ENCODE measurements at places on chromosomes 11 and 22. TPM values are rescaled to one million over a fixed set of nuclear protein-coding genes. Genes with fewer than 3 reads are reported as not detected.
A peak's percentile ranks its signal among the peaks of the same experiment; 100 is the strongest.

GRCh38 chr11:8731647-8732323 lies 49.2 kb downstream of the RPL27A start:
- DNase-seq, result no peak

ZNF215 gene
- 0.10 TPM for total RNA-seq

DNA sequence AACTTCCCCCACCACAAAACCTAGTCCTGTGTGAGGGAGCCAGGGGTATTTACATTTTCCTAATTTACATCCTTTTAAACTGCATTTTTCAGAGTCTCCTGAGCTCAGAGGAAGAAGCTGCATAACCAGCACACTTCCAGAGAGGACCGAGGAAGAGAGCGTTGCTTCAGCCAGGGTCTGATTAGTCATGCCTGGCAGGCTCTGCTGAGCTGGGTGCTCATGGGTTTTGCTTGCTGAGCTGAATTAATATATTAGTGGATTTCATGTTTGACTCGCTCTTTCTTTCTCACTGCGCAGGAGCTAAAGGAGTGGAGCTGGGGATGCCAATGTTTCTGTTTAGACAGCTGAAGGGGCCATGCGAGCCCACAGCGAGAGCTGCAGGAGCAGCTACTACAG lies 539.3 kb upstream of the B3GAT1 start:
- DNase-seq, result no peak

DNA sequence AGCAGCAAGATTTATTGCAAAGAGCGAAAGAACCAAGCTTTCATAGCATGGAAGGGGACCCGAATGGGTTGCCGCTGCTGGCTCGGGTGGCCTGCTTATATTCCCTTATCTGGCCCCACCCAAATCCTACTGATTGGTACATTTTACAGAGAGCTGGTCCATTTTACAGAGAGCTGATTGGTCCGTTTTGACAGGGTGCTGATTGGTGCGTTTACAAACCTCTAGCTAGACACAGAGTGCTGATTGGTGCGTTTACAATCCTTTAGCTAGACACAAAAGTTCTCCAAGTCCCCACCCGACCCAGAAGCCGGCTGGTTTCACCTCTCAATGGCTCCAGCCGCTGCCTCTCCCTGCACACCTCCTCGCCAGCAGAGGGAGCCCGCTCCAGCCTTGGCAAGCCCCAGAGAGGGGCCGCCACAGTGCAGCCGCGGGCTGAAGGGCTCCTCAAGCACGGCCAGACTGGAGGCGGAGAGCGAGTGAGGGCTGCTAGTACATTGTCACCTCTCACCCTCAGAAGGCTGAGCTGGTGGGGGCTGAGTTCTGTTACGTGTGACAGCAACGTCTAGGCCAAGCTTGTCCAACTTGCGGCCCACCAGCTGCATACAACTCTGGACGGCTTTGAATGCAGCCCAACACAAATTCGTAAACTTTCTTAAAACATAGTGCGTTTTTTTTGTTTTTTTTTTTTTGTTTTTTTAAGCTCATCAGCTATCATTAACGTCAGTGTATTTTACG lies 8.7 kb downstream of the PTH start:
- DNase-seq, result peak; percentile 64

ARHGAP42 gene
- 11.2 TPM for total RNA-seq

DNA sequence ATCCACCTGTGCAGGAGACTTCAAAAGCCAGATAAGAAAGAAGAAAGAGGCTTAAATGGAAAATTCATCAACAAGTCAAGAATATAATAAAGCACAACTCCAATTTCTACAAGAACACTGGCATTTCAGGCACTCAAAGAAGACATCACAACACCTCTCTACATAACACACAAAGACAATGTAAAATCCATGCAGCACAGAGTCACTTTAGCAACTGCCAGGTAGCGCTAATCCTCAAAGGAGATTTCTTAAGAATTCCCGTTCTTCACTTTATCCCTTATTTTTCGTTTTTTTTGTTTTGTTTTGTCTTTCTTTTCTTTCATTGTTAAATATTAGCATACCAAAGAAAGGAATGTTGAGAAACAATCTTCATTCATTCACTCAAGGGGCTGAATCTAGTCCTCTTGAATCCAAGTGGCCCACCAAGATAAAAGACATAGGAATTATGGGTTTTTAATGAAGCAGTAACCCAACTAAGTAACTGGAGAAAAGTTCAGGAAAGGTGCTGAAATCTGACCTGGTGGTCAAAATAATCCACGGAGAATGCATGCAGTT lies 95.0 kb downstream of the CADM1 start:
- no peak for DNase-seq

DNA sequence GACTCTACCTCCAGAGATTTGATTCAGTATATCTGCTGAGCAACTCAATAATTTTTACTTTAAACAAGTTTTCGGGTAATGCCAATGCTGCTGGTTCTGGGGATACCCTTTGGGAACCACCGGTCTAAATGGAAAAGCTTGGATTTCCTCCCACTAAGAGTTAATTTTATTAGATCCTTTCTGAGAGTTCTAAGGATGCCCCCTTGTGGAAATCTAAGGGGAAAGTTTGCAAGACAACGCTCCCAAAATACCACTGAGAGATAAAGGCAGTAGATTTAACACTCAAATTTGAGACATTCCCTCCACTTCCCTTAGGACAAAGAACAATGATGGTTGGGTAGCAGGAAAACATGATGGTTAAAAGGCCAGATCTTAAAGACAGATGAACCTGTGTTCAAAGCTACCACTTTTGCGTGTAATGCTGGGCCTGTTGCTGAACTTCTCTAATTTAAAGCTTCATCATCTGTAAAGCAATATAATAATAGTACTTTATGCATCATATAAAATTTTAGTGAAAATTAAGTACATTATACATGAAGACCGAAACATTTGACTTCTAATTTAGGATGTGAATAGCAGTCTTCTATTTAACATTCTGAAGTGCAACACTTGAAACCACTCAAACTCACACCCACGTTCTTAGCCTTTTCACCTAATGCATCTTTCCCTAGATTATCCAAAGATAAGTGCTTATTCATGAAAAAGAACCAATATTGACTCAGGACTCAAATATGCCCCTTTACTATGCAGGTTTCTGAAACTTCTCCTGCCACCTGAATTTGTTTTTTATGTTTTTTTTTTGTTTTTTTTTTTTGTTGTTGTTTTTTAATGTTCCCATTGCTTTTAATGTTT lies 110.1 kb upstream of the LUZP2 start:
- DNase-seq, result no peak

PHETA2 gene
- 1.2 TPM for total RNA-seq

DNA sequence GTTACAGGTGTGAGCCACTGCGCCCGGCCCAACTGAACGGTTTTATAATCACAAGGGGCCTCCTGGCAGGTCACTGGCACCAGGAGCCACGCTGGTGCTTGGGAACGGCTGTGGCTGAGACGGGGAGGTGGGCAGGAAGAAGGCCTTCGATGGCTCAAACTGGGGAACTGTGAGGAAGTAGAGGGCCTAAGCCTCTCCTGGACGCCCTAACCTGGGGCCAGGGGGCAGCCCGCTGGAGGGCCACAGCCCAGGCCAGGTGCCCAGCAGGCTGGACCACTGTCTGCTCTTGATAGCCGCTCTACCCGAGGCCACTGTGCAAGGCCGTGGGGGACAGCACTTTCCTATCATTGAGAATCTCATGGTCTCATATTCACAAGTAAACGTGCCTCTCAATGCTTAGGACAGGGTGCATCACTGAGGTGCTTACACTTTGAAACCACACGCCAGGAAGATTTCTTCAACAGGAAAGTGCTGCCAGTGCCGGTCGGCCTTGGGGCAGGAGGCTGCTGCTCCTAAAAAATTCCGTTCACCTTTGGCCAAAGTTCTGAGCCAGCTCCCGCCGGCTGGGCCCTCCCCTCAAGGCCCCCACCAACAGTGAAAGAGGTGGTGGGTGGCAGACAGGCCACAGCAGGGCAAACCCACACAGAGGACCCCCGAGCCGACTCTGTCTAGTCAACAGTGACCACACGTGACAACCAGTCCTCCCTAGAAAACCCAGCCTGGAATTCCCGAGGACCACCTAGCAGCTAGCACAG lies 7.2 kb downstream of the GATD1 start:
- no peak for DNase-seq

GRCh38 chr11:6894097-6894496 lies 1.8 kb upstream of the OR2D2 start:
- no peak for DNase-seq

DNA sequence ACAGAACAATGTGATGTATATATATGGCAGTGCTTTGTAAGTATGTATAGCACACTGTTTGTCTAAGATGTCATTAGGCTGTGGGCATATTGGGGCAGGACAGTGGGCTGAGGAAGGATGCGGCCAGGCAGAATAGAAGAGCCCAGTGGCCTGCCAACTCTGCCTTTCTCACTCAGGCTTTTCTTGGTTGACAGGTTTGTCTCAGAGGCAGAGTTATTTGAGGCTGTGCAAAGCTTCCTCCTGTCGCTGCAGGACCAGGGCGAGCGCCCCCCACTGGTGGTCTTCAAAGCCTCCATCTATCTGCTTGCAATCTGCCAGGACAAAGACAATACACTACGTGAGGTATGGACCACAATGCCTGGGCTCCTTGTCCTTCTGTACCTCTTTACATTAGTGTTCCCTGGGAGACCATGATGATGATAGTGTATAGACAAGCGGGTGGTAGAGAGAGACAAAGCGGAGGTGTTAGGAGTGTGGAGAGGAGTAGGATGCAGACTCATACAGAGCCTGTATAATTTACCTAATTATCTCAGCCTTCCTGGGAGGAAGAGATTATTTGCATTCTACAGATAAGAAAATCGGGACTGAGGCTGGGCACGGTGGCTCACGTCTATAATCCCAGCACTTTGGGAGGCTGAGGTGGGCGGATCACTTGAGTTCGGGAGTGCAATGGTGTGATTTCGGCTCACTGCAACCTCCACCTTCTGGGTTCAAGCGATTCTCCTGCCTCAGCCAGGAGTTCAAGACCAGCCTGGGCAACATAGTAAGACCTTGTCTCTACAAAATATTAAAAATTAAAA lies 37.3 kb upstream of the CCDC134 start:
- no peak for DNase-seq

- DNase-seq, result no peak
Observed at GRCh38 chr11:66562907-66563583, 5.4 kb downstream of the CTSF start.

DNA sequence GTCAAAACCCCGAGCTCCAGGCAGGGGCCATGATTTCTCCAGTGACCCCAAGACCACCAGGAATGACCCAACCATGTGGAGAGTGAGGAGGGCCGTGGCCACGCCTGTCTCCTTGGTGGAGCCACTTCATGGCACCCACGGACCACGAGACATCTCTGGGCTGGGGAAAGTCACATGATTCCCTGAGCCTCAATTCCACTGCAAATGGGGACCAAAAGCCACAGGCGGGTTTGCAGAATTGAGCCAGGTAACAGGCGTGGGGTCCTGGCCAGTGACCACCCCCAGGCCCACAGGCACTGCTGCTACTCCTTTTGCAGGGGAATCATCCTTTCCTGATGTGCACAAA lies 178.9 kb downstream of the CTTN start:
- no peak for DNase-seq

OR10D3 gene
- not detected for total RNA-seq

SEC14L6 gene
- total RNA-seq, result 0.08 TPM

GRCh38 chr11:57283231-57283990 lies 41.3 kb downstream of the TNKS1BP1 start:
- no peak for DNase-seq

GRCh38 chr22:50253046-50253915 lies 2.2 kb upstream of the HDAC10 start:
- no peak for DNase-seq

DNA sequence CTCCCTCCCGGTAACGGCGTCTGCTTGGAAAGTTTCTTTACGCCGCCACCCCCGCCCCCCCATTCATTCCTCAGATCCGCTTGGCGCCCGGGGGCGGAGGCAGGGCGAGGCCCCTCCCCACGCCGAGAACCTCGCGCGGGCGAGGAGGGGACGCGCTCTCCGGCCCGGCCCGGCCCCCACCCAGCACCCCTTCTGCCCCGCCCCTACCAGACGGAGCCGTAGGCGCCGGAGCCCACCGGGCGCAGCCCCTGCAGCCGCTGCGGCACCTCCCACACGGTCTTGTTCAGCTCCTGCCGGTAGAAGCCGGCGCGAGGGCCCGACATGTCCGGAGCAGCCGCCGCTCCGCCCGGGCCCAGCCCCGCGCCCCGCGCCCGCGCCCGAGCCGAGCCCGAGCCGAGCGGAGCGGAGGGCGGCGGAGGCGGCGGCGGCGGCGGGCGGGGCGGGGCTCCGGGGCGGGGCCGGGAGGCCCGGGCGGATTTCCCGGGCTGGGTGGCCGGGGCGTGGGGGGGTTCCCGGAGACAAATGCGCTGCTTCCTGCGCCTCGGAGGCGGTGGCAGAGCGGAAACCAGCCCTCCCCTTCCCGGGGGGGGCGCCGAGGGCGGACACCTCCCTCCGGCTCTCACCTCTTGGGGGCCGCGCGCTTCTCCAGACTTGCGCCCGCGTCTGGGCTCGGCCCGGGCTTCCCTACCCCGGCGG lies at the start of gene MAPK11:
Gene MAPK11, minus strand, starts transcription at position 411 of the 696 bp plus-strand sequence. Its CDS starts 88 bp downstream, at position 323.
- no peak for DNase-seq

GGT5 gene
- 11.5 TPM for total RNA-seq

NXPE2 gene
- not detected for total RNA-seq

MMP10 gene
- total RNA-seq, result not detected

TREH gene
- total RNA-seq, result 3.4 TPM

GRCh38 chr11:61341706-61342105 lies 8.7 kb downstream of the TKFC start:
- DNase-seq, result no peak

MS4A12 gene
- total RNA-seq, result not detected

- DNase-seq, result no peak
Observed at GRCh38 chr11:96986516-96986915, 596.7 kb downstream of the JRKL start.

CYTH4 gene
- 5.2 TPM for total RNA-seq

MAML2 gene
- 1.0 TPM for total RNA-seq

GRCh38 chr11:69064394-69064957 lies 15.7 kb downstream of the TPCN2 start:
- DNase-seq, result no peak

DNA sequence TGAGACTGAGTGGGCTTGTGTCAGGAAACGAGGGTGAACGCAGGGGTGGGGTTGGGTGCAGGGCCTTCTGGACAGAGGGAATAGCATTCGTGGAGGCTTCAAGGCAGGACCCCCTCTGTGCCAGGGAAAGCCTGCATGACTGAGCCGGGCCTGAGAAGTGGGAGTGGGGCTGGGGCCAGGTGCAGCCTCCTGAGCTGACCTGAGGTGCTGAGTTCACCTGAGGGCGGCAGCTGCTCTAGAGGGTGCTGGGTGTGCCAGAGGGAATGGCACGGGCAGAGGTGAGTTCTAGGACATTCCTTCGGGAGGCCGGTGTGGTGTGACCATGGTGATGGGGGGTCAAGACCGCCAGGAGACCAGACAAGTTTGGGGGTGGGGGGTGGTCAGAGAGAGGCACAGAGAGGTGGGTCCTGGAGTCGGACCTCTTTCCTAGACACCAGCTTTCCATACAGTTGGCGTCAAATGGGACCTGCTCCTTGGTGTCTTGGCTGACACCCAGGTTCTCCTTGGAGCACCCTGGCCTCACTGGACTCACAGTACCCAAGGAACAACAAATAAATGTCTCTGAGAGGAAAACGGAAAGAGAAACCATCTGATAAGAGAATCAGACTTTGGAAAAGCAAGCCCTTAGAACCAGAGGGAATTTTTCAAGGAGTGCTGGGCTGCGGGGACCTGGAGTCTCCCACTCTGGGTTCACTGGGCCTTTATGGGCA lies 7.7 kb downstream of the MPPED1 start:
- no peak for DNase-seq

- no peak for DNase-seq
Observed at GRCh38 chr11:8020244-8020597, 33.1 kb downstream of the EIF3F start.

Data from left lobe of liver (tissue), 2 donors.